DMS53 (cell line): ENCODE measurements at places on chromosomes 12 and 14.
A peak's percentile ranks its signal among the peaks of the same experiment; 100 is the strongest.

GRCh38 chr12:32671930-32672780, 6.9 kb upstream of the DNM1L start:
- DNase-seq = peak; percentile 92

DNA sequence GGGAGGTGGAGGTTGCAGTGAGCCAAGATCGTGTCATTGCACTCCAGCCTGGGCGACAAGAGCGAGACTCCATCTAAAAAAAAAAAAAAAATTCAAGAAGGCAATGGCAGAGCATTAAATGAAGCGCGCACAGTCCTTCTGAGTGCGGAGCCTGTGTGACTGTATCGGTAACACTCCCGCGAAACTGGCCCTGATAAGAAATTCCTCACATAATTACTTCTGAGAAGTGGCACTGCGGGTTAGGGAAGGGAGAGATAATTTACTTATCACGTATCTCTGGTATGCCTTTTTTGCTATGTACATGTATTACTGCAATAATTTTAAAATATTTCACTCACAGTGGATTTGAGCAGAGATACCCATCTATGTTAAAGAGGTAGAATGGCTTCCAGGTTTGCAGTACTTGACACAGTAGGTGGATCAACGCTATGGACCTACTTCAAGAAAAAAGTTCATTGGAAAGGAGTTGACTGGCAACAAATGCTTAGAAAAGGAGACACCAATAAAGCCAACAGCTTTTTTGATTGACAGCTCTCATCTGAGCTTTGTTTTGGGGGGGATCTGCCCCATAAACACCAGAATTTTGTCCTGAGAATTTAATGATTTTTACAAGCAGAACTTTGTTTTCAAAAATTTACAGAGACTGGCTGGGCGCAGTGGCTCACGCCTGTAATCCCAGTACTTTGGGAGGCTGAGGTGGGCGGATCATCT, 29.2 kb upstream of the SPTLC2 start:
- no peak for DNase-seq

DNA sequence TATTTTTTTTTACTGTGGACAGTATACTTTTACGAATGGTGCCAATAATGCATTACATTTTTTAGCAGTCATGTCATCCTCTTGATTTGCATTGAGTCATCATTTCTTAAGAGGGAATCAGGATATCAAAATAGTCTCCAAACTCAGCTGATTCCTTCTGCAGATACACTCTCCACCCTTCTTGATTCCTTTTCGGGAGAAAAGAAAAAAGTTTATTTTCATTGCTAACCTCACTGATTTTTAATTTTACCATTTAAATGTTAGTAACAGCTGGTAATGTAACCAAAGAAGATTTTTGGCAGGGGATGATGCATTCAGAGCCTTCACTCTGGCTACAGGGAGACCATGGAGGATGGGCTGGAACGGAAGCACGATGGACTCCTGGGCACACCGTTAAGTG, 47.5 kb downstream of the MRPL42 start:
- DNase-seq = peak; percentile 14

GRCh38 chr14:70097576-70098249, 91.0 kb downstream of the SLC8A3 start:
- DNase-seq = peak; percentile 95

- DNase-seq = no peak
Measured at GRCh38 chr14:71181215-71182003, 274.1 kb downstream of the PCNX1 start.

GRCh38 chr12:87513536-87514280, 515.5 kb downstream of the C12orf50 start:
- DNase-seq = peak; percentile 50

GRCh38 chr12:110599334-110599733, 14.6 kb upstream of the TCTN1 start:
- no peak for DNase-seq

- no peak for DNase-seq
Measured at GRCh38 chr12:89484470-89484869, 40.1 kb downstream of the GALNT4 start.

DNA sequence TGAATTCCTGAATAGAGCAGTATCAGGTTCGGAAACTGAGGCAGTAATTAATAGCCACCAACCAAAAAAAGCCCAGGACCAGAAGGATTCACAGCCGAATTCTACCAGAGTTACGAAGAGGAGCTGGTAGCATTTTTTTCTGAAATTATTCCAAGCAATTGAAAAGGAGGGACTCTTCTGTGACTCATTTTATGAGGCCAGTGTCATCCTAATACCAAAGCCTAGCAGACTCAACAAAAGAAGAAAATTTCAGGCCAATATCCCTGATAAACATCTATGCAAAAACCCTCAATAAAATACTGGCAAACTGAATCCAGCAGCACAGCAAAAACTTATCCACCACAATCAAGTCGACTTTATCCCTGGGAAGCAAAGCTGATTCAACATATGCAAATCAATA, 202.3 kb upstream of the SLC16A7 start:
- DNase-seq = no peak

DNA sequence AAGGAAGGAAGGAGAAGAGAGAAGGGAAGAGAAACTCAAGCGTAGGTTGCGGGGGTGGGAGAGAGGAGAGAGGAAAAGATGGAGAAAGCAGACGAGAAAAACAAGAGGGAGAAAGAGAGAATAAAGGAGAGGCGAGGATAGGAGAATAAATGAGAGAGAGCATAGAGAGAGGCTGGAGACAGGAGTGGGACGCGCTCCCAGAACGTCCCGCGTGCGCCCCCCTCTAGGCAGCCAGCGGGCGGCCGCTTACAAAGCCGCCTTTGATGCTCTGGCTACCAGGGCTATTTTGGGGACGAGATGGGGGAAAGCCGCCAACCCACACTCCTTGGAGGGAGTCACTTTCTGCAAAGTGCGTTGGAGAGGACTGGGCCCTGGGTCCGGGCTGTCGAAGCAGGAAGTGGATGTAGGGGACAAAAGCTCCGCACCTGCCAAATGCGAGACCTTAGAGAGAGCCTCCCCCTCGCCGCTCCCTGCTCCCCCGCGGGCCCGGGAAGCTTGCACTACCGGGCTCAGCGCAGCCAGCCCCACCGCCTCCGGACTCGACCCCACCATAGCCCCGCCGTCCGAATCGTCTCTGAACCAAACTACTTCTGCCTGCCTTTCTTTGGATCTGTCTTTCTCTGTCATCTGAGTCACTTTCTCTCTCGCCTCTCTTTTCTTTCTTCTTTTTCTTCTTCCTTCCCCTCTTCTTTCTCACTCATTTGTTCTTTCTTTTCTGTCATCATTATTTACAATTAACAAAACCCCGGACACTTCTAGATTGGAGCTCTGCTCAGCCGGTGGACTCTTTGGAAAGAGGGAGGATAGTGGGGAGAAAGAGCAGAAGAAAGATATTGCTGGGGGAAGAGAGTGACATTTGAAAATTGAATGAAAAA, 8.0 kb downstream of the ASCL1 start:
- peak; percentile 91 for DNase-seq

DNA sequence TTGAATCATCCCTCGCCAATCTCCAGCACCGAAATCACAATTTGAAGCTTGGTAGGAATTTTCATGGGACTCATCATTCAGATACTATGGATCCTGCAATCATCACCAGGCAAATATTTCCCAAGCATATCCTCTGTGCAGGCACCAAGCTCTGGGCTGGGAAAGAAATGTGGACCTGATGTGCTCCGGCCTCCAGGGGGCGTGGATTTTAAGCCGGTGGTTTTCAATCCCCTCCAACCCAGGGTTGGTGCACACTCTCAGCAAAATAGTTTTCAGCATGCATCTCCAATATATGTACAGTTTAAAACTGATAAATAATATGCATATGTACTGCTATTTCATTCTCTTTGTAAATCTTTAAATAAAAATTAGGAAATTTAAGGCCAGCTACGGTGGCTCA, 98.9 kb downstream of the RBM19 start:
- peak; percentile 46 for DNase-seq

GRCh38 chr14:22579236-22579635, 9.8 kb downstream of the DAD1 start:
- DNase-seq = peak; percentile 13

- no peak for DNase-seq
Measured at GRCh38 chr12:2378835-2379330, 326.1 kb downstream of the CACNA1C start.
